ENCODE measurements at places on chromosomes 4 and X.

GRCh38 chr4:91758487-91758886, 545.3 kb upstream of the GRID2 start:
- DNase-seq: no peak

DNA sequence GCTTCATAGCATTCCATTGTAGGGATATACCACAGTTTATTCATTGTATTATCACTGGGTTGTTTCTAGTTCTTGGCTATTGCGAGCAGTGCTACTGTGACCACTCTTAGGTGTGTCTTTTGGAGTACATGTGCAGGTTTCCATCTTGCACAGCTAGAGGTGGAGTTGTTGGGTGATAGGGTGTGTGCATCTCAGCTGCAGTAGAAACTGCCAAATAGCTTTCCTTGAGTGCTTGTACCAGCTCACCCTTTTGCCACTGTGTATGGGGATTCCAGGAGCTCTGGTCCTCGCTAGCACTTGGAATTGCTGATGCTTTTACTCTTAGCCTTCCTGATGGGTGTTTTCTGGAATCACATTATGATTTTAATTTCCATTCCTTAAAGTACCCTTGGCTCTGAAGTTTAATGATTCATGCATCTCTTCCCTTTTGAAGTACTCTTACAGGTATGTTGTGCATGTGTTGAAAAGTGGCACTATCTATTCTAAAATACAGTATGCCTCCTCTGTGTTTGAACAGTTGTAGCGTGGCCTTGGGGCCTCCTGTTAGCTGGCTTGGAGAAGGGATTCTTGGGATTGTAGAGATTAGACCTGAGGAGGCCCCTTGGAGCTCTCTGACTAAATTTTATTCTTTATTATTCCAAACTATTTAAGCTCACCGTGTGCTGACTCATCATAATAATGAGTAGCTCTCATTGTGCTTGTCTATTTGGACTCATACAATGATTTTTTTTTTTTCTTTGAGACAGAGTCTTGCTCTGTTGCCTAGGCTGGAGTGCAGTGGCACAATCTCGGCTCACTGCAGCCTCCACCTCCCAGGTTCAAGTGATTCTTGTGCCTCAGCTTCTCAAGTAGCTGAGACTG, 38.4 kb downstream of the HTT start:
- DNase-seq: no peak

GRCh38 chr4:13322681-13323101, 161.4 kb downstream of the RAB28 start:
- no peak for DNase-seq

- no peak for DNase-seq
Observed at GRCh38 chrX:154738011-154738738, 12.7 kb downstream of the GAB3 start.

GRCh38 chr4:139337612-139338011, 35.3 kb upstream of the NDUFC1 start:
- no peak for DNase-seq

- DNase-seq: no peak
Observed at GRCh38 chrX:110432091-110432905, 73.7 kb downstream of the RTL9 start.

- no peak for DNase-seq
Observed at GRCh38 chrX:106897259-106897658, 5.9 kb downstream of the RIPPLY1 start.

- no peak for DNase-seq
Observed at GRCh38 chr4:169045862-169046584, 36.0 kb upstream of the CBR4 start.

GRCh38 chr4:46491455-46491854, 101.5 kb upstream of the GABRA2 start:
- DNase-seq: no peak

DNA sequence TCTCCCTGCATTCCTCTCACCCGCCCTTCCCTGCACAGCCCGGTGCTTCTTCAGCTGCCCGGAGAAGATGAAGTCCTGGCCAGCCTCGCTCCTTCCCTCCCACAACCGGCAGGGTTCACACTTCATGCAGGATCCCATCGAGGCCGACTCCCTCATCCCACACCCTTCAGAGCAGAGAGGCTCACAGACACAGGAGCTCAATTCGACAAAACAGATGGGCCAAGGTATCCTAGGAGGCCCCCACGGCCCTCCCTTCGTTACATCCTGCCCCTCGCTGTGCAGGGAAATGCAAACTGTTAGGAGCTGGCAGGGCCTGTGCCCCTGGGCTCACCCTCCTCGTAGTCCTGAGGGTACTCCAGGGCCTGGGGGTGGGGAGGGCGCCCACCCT, 238.1 kb downstream of the DHRSX start:
- DNase-seq: peak; percentile 59

DNA sequence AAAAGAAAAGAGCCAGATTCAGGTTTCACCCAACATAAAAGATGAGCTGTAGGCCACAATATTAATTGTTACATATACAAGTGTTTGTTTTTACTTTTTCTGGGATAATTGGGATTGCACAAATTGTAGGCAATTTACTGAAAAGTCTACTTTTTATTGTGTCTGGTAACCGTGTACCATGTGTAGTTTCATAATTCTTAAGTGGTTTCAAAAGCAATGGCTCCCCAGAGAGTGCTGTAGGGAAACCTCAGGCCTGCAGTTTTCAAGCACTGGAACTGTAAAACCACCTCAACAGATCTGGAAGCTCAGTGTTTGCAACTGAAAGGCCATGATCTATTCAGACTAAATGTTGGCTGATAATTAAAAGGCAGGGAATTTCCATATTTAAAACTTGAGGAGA, 53.9 kb upstream of the MMAA start:
- DNase-seq: no peak

- DNase-seq: no peak
Observed at GRCh38 chrX:71198066-71198465, 25.0 kb upstream of the GJB1 start.

DNA sequence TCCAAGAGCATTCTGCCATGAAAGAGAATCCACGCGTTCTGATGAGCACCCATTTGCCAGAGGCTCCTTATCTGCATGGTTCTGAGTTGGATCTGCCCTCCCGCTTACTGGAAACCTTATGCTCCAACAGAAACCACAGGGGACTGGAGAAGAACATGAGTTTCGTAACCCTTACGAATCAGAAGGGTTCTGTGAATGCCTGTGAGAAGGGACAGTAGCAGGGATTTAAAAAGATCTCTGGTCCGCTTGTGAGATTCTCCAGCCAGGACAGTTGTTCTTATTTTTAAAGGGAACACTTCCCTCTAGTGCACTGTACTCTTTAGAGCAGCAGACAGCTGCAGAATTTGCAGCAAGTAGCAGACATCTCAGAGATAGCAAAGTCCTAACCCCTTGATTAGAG, 22.5 kb upstream of the CENPU start:
- no peak for DNase-seq

GRCh38 chr4:22745234-22745633, 52.5 kb downstream of the GBA3 start:
- no peak for DNase-seq

DNA sequence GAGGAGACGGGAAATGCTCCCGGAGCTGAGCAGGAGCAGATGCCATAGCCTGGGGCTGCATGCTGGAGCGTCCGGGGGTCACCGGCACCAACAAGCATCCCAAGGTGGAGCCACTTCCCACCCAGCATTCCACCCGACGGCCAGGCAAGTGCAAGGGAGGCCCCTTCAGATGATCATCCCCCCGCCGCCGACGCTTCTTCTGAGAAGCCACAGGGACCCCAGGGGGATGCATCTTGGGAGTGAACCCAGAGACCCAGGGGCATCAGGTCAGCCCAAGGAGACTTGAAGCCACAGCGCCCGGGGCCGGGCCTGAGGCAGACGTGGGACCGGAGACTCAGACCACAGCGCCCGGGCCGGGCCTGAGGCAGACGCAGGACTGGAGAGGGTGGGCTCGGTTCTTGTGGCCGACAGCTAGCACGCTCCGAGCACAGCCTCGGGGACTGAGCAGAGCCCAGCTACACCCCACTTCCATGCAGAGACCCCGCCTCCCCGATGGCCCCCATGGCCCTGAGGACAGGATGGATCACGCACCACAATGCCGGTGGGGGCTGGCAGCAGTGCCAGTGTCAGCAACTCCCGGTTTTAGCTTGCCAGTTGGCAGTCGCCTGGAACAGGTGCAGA, 33.0 kb upstream of the CPLX1 start:
- peak; percentile 82 for DNase-seq

GRCh38 chr4:181146051-181146450, 1097.2 kb upstream of the TENM3 start:
- DNase-seq: no peak

DNA sequence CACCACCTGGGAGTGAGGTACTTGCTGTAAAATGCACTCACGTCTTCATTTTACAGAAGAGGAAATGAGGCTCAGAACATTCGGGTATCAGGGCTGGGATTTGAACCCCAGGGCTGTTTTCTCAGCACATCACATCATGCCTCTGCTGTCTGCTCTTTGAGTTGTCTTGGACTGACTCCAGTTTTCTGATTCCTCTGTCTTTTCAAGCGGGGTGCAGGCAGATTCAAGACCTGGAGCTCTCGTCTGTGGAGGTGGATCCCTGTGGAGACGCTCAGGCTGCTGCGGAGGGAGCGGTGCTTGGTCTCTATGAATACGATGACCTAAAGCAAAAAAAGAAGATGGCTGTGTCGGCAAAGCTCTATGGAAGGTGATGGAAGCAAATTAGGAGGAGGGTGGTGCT, 6.3 kb downstream of the LAP3 start:
- no peak for DNase-seq

- DNase-seq: no peak
Observed at GRCh38 chr4:8201321-8201781, 2.3 kb downstream of the SH3TC1 start.

DNA sequence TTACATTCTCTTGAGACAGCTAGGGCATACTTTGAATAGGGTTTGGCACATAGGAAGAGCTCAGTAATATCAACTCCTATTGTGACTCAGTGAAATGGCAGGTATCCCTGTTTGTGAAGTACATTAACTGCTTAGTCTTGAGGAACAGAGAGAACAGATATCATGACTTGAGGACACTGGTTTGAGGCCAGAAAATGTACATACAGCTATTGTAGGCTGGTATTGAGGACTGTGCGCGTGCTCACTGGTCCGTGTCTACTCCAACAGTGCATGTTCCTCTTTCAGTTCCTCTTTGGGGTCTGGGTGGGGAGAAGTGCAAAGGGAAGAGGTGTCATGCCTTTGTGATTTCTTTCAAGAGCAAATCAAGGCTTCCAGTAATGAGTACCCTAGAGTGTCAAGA, 34.6 kb upstream of the TBC1D9 start:
- no peak for DNase-seq

- no peak for DNase-seq
Observed at GRCh38 chrX:30607155-30607554, 29.6 kb upstream of the TASL start.

- DNase-seq: no peak
Observed at GRCh38 chr4:154364066-154364845, 127.3 kb downstream of the DCHS2 start.

- no peak for DNase-seq
Observed at GRCh38 chrX:80807992-80808735, 1.5 kb downstream of the BRWD3 start.

- DNase-seq: no peak
Observed at GRCh38 chr4:74205559-74205958, 47.6 kb downstream of the MTHFD2L start.

GRCh38 chrX:132226169-132226568, 6.9 kb upstream of the RAP2C start:
- DNase-seq: no peak

GRCh38 chr4:78811034-78811433, 34.9 kb downstream of the BMP2K start:
- no peak for DNase-seq

- DNase-seq: no peak
Observed at GRCh38 chrX:55758033-55758432, 40.5 kb downstream of the RRAGB start.

- DNase-seq: no peak
Observed at GRCh38 chr4:55574252-55574651, 17.8 kb downstream of the PDCL2 start.

DNA sequence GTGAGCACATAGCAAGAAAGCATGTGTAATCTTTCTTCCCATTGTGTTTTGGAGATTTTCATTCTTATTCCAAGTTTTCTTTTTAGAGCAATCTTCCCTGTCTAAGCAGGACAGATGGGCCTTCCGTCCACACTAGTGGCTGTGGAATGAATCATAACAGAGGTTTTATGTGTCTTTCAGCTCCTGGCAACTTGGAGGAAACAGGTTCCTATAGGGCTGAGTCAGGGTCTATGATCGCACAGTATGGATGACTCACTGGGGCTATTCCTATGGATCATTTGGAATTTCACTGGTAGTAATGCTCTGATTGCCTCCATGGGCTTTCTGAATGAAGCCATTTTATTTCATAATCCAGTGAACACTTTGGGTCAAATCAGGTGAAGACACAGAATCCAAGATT, 51.8 kb upstream of the CBLL2 start:
- DNase-seq: no peak

DNA sequence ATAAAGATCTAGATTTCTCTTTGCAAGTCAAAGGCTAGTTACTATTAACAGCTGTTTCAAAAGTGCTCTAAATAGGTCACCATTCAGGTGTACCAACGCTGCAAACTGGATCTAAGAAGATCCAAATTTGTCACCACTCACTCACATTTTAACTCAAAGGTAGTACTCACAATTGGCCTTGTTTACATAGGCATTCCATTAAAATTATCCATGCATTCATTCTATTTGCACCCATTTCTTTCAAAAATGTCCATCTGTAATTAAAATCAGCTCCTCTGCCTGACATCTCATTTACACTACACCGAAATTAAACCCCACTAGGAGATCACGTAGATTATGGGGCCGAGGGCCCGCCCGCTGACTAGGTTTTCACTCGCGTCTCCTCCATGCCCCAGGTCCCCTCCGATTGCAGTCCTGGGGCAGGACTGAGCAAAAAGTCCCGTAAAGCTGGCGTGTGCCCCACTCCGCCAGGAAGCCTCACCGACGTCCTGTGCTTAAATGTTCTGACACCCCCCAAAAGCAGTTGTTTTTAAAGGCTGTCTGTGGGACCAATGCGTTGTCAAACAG, 1.3 kb upstream of the ING2 start:
- no peak for DNase-seq

DNA sequence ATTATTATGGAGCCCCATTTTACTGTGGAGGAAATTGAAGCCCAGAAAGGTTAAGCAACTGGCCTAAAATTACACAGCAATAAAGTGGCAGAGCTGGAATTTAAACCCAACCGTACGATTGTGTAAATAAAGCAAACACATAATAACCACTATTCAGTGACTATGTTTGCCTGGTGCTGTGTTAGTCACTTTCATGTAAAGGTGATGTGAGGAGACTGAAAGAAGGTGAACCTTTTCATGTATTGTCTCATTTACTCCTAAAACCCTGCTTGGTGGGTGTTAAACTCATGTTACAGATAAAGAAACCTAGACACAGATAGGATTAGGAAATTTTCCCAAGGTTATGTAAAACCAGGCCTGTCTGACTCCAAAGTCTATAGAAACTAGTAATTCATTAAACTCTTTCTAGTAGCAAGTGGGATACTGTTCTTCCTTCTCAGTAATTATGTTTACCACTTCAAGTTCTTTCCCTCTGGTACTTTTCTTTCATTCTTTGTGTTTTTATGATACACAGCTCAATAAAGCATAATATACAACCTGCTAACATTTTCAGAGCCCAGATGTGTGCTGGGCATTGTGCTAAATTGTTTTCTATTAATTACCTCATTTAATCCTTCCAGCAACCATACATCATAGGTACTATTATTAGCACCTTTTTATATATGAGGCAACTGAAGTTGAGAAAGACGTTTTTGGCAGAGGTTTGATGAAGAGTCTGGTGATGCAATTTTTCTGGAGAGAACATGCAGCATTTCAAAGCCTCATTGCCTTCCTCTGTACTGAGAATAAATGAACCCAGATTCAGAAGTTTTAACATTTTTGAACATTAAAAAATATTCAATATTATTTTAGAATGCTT, 202.7 kb downstream of the SPRY1 start:
- DNase-seq: no peak

Data from chondrocyte (in vitro differentiated cells).